ENCODE measurements at places on chromosomes 6 and 20.
A peak's percentile ranks its signal among the peaks of the same experiment; 100 is the strongest.

GRCh38 chr20:53070706-53071392 is 98.7 kb downstream of the TSHZ2 start:
- H3K27ac ChIP-seq, result no peak overlapping the region
- no peak for DNase-seq
- no peaks in the 10 kb centered on the region for H3K27me3 ChIP-seq
- no peaks in the 10 kb centered on the region for H3K4me1 ChIP-seq
- no peak overlapping the region for H3K4me3 ChIP-seq

- no peak for DNase-seq
- H3K27me3 ChIP-seq, result no peaks in the 10 kb centered on the region
- H3K36me3 ChIP-seq, result no peaks in the 10 kb centered on the region
- no peak overlapping the region for H3K4me3 ChIP-seq
- H3K27ac ChIP-seq, result no peak overlapping the region
- peaks cover 5% of the 10 kb centered on the region for H3K4me1 ChIP-seq
These were observed 7.9 kb downstream of the TAAR1 start for GRCh38 chr6:132651062-132651461.

DNA sequence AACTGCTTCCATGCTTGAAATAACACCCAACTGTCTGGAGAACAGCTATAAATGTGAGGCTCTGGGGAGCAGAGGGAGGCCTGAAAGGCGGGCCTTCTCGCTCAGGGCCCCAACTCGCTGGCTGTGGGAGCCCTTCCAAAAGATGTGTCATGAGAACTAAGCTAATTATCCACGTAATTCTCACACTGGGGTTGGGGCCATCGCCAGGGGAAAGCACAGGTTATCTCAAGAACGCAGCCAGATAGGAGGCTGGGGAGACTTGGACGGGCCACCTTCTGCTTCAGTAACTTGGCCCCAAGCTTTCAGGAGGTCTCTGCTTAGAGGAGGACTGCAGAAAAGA is 1.6 kb downstream of the PXDC1 start:
- DNase-seq, result peak; percentile 89
- H3K27ac ChIP-seq, result peak overlapping the region; percentile 100
- H3K4me1 ChIP-seq, result peaks cover 13% of the 10 kb centered on the region
- peaks cover 37% of the 10 kb centered on the region for H3K36me3 ChIP-seq
- H3K27me3 ChIP-seq, result no peaks in the 10 kb centered on the region
- peak overlapping the region; percentile 82 for H3K4me3 ChIP-seq

DNA sequence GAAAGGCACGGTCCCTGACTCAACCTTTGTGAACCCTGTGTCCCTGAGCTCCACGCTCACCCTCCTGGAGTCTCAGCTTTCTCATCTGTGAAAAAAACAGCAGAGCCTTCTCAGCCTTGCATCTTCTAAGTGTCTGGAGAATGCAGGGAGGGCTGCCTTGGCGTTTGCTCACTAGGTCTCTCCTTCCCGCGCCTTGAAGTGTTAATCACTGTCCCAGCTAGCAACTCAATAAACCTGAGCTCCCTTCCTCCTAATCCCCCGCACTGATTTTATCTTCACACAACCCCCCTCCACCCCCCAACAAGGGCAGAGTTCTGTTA is 34.9 kb upstream of the FOXC1 start:
- H3K4me3 ChIP-seq, result peak overlapping the region; percentile 56
- peak overlapping the region; percentile 84 for H3K27ac ChIP-seq
- no peaks in the 10 kb centered on the region for H3K36me3 ChIP-seq
- no peak for DNase-seq

DNA sequence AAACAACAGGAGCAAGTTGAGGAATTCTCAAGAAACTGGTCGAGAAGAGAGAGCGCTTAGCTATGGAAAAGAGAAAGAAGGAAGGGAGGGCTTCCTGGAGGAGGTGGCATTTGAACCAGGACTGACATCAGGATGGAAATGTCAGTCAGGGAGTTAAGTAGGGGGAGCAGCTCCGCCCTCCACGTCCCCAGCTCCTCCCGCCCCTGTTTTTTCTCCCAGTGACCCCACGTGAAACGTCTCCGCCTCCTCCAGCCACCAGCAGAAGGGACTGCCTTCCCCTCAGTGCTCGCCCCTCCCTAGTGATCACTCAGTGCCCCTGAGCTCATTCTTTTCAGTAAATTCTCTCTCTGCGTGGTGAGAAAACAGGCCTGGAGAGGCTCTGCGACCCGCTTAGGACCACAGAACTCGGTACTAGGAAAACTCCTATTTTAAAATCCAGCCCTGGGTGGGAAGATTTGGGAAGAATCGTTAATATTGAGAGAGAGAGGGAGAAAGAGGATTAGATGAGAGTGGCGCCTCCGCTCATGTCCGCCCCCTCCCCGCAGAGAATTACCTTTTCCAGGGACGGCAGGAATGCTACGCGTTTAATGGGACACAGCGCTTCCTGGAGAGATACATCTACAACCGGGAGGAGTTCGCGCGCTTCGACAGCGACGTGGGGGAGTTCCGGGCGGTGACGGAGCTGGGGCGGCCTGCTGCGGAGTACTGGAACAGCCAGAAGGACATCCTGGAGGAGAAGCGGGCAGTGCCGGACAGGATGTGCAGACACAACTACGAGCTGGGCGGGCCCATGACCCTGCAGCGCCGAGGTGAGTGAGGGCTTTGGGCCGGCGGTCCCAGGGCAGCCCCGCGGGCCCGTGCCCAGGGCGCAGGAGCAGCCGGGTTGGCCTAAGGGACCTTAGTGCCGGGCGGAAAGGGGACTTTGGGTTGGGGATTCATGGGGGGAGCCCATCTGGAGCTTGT is 4.6 kb downstream of the HLA-DPB1 start:
- DNase-seq, result peak; percentile 82
- no peaks in the 10 kb centered on the region for H3K27me3 ChIP-seq
- H3K4me1 ChIP-seq, result no peaks in the 10 kb centered on the region
- peak overlapping the region; percentile 92 for H3K27ac ChIP-seq
- H3K4me3 ChIP-seq, result peak overlapping the region; percentile 50

GRCh38 chr20:14790771-14791620 is 453.6 kb upstream of the FLRT3 start:
- H3K4me1 ChIP-seq, result no peaks in the 10 kb centered on the region
- no peaks in the 10 kb centered on the region for H3K27me3 ChIP-seq
- DNase-seq, result no peak
- H3K36me3 ChIP-seq, result no peaks in the 10 kb centered on the region
- no peak overlapping the region for H3K27ac ChIP-seq
- no peak overlapping the region for H3K4me3 ChIP-seq

DNA sequence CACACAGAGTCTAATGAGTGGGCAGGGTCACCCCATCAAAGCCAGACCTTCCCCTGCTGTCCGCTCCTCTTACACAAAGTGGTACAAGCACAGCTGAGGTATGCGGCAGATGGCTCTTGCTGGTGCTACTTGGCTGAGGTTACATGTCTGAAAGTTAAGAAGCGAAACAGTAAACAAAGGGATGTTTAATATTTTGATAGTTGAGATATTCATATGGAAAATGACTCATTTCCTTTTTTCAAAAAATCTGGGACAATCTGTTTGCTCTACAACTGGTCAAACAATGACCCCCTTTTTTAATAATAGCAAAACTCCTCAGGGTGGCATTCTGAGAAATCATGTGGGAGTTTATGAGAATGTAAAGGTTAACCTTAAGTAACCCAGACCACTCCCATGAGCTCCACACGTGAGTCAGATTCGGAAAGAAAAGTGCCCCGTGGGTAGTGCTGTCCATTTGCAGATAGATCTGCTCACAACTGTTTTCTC is 245.3 kb downstream of the TBXT start:
- no peak overlapping the region for H3K4me3 ChIP-seq
- H3K27me3 ChIP-seq, result no peaks in the 10 kb centered on the region
- H3K27ac ChIP-seq, result no peak overlapping the region
- no peaks in the 10 kb centered on the region for H3K4me1 ChIP-seq
- no peaks in the 10 kb centered on the region for H3K36me3 ChIP-seq
- no peak for DNase-seq

DNA sequence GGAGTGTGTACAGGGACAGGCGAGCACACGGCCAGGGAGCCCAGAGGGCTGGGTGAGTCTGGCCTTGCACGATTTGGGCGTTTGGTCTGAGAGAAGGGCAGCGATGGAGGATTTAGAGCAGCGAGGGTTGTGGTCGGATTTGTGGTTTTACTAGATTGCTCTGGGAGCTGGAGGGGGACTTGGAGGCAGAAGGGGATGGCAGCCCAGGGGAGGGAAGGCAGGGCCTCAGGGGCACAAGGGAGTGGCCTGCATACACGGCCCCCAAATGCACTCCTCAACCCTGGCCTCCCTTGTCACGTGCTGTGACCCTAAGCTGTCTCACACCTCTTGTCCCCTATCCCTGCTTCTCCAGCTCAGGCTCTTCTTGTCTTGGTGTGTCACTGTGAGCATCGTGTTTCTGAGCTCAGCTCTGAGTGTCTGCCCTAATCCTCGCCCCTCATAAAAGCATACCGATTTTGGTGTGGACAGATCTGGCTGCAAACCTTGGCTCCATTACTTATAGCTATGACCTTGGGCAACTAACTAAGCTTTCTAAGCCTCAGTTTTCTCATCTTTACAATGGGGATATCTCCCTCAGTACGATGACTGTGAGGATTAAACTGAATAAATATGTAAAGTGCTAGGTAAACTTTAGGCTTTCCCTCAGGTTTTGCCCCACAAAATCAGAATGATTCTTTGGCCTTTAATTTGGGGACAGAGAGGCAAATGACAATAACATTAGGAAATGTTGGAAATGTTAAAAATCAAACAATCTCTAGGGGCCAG is 120.1 kb upstream of the ARMC2 start:
- no peaks in the 10 kb centered on the region for H3K27me3 ChIP-seq
- no peaks in the 10 kb centered on the region for H3K36me3 ChIP-seq
- no peaks in the 10 kb centered on the region for H3K4me1 ChIP-seq
- DNase-seq, result no peak

DNA sequence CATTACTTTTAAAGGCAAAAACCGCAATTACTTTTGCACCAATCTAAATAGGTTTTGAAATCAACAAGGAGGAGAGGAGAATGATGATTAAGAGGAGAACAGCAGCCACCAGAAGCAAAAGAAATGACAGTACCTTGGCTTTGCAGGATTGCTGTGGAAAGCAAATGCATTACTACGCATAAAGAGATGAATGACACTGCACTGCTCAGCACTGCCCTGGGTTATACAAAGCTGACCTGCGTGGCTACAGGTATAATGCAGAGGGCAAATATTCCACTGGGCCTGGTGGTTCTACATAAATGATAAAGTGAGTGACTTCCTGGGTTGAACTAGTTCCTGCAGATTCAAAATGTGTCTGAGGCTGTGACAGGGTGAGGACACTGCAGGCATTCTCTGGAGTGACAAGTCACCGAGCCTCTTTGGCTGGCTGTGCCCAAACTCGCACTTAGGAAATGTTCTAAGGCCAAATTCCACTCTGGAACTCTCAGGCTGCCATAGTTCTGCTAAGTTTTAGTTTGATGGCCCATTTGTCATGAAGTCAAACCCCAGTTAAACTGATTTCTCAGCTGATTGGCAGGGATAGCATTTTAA is 78.6 kb downstream of the INSM1 start:
- no peaks in the 10 kb centered on the region for H3K27me3 ChIP-seq
- no peak overlapping the region for H3K4me3 ChIP-seq
- no peak for DNase-seq
- no peak overlapping the region for H3K27ac ChIP-seq
- no peaks in the 10 kb centered on the region for H3K4me1 ChIP-seq
- no peaks in the 10 kb centered on the region for H3K36me3 ChIP-seq

- no peak overlapping the region for H3K4me3 ChIP-seq
- no peak overlapping the region for H3K27ac ChIP-seq
- H3K36me3 ChIP-seq, result no peaks in the 10 kb centered on the region
- DNase-seq, result no peak
These were observed 85.9 kb downstream of the SMLR1 start for GRCh38 chr6:130913120-130913519.

DNA sequence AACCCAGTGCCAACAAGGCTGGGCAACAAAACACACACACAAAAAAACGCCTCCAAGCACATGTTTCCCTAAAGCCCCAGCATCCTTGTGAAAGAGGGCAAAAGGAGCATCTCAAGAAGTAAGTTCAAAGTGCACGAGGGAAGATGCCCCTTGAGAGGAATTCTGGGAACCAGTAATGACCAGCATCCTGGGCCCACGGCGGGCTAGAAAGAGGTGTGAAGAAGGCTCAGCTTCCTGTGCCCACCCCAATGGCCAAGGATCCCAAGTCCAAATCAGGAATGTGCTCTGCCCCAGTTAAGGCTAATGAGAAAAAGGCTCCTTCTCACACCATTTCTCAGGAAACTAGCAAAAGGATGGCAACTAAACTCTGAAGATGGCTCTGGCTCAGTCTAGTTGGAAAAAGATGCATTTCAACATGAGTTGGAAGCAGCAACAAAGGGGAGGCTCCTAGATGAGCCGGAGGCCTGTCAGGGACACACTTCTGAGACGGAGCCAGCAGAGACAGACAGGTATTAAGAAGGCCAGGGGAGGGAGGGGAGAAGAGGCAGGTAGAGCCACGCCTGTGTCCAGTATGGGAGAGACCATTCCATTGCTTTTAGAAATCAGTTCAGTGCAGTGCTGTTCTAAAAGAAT is 3.2 kb downstream of the RIMS4 start:
- H3K36me3 ChIP-seq, result no peaks in the 10 kb centered on the region
- no peak overlapping the region for H3K4me3 ChIP-seq
- H3K4me1 ChIP-seq, result peaks cover 10% of the 10 kb centered on the region
- H3K27me3 ChIP-seq, result peaks cover 11% of the 10 kb centered on the region
- DNase-seq, result no peak
- H3K27ac ChIP-seq, result no peak overlapping the region

- H3K4me1 ChIP-seq, result no peaks in the 10 kb centered on the region
- H3K36me3 ChIP-seq, result no peaks in the 10 kb centered on the region
- no peak overlapping the region for H3K4me3 ChIP-seq
- H3K27ac ChIP-seq, result no peak overlapping the region
- DNase-seq, result no peak
These were observed 44.4 kb downstream of the GOPC start for GRCh38 chr6:117557951-117558350.

GRCh38 chr6:142542704-142543233 is 241.0 kb downstream of the ADGRG6 start:
- H3K27ac ChIP-seq, result no peak overlapping the region
- DNase-seq, result no peak
- H3K4me1 ChIP-seq, result no peaks in the 10 kb centered on the region
- H3K27me3 ChIP-seq, result no peaks in the 10 kb centered on the region

DNA sequence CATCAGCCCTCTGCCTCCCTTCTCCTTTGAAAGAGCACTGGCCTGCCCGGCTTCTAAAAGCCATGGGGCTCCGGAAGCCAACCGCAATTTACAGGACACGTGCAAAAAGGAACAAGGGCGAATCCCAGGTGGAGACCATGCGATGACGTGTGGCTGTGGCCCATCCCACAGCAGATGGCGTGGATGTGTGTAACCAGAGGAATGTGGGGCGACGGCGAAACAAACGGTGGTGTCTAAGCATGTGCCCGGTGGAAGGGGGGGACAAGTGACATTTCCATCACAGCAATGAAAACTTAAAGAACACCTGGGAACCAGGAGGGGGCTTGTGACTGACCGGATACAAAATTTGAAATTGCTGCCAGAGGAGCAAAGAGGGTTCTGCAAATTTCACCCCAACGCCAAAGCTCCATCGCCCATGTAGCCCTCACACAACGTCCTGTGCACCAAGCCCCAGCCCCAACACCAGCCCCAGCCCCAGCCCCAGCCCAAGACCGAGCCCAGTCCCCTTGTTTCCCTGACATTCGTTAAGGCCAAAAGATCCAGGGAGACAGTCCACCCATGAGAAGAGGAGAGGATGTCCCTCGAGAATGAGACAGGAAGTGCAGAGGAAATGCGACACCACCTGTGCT is 159.7 kb upstream of the ZNF337 start:
- no peaks in the 10 kb centered on the region for H3K27me3 ChIP-seq
- H3K36me3 ChIP-seq, result no peaks in the 10 kb centered on the region
- no peak overlapping the region for H3K4me3 ChIP-seq
- no peak overlapping the region for H3K27ac ChIP-seq
- peaks cover 12% of the 10 kb centered on the region for H3K4me1 ChIP-seq

Measured in ascending aorta (tissue), 2 donors.